Activated CD8-positive, alpha-beta memory T cell treated with anti-CD3 and anti-CD28 coated beads, Interleukin-2, amount 50 U/mL, for 4 hours (primary cell): ENCODE measurements at places on chromosomes 11 and 22.
A peak's percentile ranks its signal among the peaks of the same experiment; 100 is the strongest.

DNA sequence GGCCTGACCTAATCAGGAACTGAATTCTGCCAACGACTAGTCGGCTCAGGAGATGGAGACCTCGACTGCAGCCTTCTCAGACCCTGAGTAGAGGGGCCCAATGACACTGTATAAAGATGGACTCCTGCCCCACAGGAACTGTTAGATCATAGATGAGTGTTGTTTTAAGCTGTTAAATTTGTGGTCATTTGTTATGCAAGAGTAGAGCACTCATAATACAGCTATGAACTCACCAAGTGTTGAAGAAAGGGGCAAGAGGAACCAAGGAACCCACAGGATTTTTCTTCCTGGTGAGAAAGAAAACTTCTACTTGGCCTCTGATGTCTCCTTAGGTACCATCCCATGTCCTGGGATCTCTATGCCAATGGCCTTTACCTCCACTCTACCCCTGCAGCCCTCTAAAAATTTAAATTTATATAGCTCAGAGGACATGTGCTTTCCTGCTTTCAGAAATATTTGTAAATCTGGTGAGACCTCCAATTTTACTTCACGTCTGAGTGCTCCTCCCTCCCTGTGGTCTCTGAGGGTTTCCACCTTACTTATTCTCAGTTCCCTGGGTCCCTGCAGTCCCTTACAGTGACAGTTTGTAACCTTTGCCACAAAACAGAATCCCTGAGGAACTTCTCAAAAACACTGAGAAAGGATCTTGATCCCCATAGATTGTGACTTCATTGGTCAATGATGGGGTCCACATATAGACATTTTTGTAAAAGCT, 256.3 kb upstream of the ARHGAP20 start:
- no peak for DNase-seq

DNA sequence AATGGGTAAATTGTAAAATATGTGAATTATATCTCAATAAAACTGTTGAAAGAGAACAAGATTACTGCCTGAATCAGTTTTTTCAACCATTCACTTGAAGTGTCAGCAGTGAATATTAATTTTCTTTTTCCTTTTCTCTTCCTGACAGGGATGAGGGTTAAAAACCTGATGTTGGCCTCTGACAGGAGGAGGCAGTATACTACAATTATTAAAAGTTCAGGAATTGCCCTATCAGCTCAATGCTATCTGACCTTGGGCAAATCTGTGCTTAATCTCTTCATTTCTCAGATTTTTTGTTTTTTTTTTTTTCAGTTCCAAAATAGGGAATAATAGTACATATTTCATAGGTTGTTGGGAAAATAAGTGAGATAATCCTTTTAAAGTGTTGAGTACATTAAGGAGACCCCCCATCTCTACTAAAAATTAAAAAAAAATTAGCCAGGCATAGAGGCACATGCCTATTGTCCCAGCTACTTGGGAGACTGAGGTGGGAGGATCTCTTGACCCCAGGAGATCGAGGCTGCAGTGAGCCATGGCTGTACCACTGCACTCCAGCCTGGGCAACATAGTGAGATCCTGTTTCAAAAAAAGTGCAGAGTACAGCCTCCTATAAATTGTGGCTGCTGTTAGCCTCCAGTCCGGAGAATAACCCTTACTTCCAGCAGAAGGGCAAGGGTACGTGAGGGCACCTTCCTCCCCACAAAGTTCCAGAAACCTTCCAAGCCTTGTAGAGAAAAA, 48.8 kb downstream of the TRIM44 start:
- DNase-seq, result no peak

DNA sequence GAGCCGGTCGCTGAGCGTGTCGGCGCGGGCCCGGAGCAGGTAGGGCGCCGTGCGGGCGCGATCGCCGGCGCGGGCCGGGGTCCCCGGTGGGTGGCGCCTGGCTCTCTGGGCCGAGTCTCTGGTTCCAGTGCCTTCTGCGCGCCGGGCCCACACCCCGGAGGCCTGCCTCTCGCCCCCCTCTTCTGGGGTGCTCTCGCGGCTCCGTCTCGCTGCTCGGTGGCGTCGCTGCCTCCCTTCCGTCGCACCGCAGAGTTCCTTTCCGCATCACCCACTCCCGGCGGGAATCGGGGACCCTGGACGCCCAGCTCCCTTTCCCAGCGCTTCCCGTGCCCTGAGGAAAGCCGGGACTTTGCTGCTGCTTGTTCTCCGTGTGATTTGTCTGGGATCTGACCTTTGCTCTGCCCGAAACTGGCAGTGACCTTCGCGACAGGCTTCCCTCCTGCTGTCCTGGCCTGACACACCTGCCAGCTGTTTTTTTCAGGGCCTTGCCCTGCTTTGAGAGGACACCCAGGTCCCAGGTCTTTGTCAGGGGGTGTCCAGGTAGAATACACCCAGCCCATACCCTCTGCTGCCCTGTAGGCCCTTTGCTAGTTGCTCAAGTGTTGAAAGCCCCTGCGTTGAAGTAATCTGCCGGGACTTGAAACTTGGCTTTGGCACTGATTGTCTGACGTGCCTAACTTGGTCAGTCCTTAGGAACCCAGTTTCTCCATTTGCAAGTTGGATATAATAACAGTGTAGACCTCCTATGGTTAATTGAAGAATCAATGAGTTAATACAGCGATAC, 711 bp downstream of the FDX1 start:
- DNase-seq, result peak; percentile 17

GRCh38 chr22:39962071-39962470, 1.9 kb downstream of the TMA7B start:
- no peak for DNase-seq

GRCh38 chr11:74460065-74460464, 7.3 kb downstream of the KCNE3 start:
- no peak for DNase-seq

DNA sequence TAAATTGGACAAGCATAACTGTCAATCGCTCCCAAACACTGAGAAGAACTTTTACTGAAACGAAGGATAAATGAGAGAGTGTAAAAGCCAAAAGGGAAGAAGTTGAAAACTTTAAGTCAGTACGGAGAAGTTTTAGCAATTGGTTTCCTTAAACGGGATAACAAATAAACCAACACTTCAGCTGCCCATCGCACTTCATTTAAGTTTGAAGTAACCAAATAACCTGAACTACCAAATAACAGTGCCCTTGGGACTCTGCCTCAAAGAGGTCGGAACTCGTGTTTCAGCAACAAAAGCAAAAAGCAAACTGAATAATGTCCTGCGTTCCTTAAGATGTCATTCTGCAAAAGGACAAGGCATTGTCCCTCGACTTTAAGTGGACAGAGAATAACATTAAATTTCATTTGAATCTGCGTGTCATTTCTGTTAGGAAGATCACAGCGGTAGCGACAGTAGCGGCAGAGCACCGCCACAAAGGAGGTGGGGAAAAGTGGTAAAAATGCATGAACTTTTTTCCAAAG, 127.0 kb upstream of the C11orf58 start:
- DNase-seq, result no peak

GRCh38 chr11:60905551-60906113, 753 bp downstream of the PRPF19 start:
- no peak for DNase-seq

- no peak for DNase-seq
Observed at GRCh38 chr11:113833151-113833550, 42.2 kb downstream of the USP28 start.

GRCh38 chr11:16854979-16855378, 116.5 kb downstream of the C11orf58 start:
- DNase-seq, result no peak

DNA sequence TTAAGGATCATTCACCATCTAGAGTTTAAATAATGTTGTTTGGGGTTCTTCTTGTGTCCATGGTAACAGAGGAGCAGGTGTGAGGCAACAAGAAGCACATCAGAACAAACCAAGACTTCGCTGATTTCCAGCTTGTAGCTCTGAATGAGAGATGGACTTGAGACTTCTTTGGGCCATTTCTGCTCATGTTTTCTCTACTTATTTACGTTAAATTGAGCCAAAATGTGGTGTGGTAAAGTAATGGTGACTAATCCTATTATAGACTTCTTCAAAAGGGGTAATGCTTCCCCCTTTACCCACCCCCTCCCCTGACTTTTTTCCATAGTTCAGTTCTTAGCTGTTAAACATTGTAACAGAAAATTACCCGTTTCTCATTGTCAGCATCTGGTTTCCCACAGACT, 65.2 kb downstream of the CSTPP1 start:
- no peak for DNase-seq

- DNase-seq, result no peak
Observed at GRCh38 chr11:74989260-74989638, 516 bp downstream of the NEU3 start.

- no peak for DNase-seq
Observed at GRCh38 chr11:77044356-77044755, 10.2 kb downstream of the B3GNT6 start.

DNA sequence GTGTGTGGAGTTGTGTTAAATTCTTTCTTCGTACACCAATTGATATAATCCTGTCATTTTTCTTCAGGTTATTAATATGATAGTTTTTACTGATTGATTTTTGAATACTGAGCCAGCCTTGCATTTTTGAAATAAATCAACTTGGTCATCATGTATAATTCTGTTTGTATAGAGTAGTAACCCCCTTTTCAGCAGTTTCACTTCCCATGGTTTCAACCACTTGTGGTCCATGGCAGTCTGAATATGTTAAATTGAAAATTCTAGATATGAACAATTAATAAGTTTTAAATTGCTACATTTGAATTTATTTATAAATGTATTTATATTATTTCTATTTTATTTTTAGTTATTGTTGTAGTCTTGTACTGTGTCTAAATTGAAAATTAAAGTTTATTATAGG, 32.6 kb downstream of the MS4A6A start:
- no peak for DNase-seq

- no peak for DNase-seq
Observed at GRCh38 chr11:111523343-111523742, 8.8 kb downstream of the HOATZ start.

DNA sequence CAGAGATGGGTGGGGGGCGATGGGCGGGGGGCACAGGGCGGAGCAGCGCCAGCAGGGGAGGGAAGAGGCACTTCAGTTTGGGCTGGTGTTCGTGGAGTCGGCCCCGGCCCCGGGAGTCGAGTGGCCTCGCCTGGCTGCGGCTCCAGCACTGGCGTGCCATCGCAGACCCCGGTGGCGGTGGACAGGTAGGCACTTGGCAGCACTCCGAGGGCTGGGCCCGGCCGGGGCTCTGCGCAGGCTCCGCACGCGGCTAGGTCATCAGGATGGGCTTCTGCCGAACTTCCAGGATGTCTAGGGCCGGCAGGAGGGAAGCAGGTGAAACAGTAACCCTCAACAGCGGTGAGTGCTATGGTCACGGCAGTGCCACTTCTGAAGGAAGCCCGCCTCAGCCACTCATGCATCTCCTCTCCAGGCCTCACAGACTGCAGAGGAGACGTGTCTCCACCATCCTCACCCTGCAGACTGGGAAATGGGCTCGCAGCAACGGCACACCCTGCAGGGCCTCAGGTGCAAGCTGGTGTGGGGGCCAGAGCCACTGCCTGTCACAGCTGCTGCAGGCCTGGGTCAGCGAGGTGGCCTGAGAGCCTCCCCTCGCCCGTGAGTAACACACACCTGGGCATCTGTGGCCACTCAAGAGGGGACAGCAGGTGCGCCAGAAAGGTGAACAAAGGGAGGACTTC, 33.3 kb downstream of the NUP50 start:
- DNase-seq, result no peak

DNA sequence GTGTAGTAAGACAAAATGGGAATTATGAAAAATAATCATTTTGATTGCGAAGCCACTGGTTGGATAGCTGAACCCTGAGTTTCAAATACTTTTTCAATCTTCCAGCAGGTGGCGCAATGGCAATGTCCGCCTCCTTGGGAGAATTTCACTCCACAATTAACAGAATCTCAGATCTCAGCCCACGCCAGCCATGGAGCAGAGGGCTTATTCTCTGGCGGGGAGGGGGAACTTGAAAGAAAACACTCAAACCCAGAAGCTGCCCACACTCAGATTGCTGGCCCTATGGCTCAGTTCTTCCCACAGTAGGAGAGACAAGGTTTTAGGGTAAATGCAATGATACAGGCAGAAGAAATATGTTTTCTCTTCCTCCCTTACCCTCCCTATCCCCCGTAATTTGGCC, 38.7 kb upstream of the RCN1 start:
- DNase-seq, result peak; percentile 45

GRCh38 chr22:36385491-36386350, 2.0 kb downstream of the MYH9 start:
- peak; percentile 76 for DNase-seq
